ENCODE measurements at places on chromosomes 6 and 20. TPM values are rescaled to one million over a fixed set of nuclear protein-coding genes. Genes with fewer than 3 reads are reported as not detected.

GRCh38 chr6:22921828-22922227, 352.5 kb downstream of the HDGFL1 start:
- H3K4me1 ChIP-seq, result no peaks in the 10 kb centered on the region
- H3K27ac ChIP-seq, result no peak overlapping the region
- no peak overlapping the region for H3K4me3 ChIP-seq
- DNase-seq, result no peak
- no peaks in the 10 kb centered on the region for H3K36me3 ChIP-seq

DNA sequence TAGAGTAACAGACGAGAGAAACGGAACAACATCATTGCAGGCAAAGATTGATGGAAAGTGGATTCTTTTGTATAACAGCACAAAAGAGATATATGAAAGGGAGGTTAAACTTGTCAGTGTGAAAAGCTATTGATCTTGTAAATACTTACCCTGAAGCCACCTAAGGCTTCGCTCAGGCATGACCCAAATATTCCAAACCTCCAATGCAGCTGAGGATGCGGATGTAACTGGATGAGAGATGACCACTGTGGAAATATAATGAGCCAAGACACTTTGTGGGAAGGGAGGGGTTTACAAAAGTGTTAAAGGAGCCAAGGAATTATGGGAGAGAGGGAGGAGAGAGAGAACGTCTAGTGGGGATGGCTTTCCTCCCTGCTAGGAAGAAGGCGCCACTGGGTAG, 112.0 kb downstream of the DOK5 start:
- no peak for DNase-seq
- no peak overlapping the region for H3K4me3 ChIP-seq
- H3K27me3 ChIP-seq, result no peaks in the 10 kb centered on the region
- H3K27ac ChIP-seq, result no peak overlapping the region
- H3K4me1 ChIP-seq, result no peaks in the 10 kb centered on the region

GRCh38 chr20:63769891-63770474, 30.4 kb downstream of the SLC2A4RG start:
- no peaks in the 10 kb centered on the region for H3K4me1 ChIP-seq
- peaks cover 25% of the 10 kb centered on the region for H3K36me3 ChIP-seq
- no peak overlapping the region for H3K4me3 ChIP-seq

DNA sequence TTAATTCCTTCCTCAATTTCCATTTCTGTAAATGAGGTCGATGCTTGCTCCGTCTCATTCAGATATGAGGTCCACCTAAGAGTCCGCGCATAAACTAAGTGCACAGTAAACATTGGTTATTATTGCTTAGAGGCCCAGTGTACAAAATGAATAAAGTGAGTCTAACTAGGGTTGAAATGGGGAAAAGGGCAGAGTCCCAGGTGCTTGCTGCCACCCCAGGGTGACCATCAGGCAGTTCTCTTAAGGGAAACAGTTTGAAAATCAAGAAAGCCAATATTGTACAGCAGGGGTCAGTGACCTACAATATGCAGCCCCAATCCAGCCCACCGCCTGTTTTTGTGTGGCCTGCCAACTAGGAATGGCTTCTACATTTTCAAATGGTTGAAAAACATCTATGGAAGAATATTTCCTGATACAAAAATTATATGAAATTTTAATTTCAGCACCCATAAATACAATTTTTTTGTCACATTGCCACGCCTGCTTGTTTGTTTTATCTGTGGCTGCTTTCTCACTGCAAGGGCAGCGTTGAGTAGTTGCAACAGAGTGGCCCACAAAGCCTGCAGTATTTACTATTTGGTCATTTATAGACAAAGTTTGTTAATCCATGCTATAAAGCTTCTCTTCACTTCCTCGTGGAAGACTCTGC, 43.3 kb downstream of the SLC13A3 start:
- H3K36me3 ChIP-seq, result no peaks in the 10 kb centered on the region
- H3K27me3 ChIP-seq, result no peaks in the 10 kb centered on the region
- no peaks in the 10 kb centered on the region for H3K4me1 ChIP-seq
- no peak overlapping the region for H3K27ac ChIP-seq
- no peak for DNase-seq

GRCh38 chr6:38713812-38714211, 1.3 kb upstream of the DNAH8 start:
- H3K27me3 ChIP-seq, result no peaks in the 10 kb centered on the region
- H3K36me3 ChIP-seq, result no peaks in the 10 kb centered on the region
- H3K4me3 ChIP-seq, result no peak overlapping the region
- H3K4me1 ChIP-seq, result no peaks in the 10 kb centered on the region

- H3K27ac ChIP-seq, result no peak overlapping the region
- H3K36me3 ChIP-seq, result no peaks in the 10 kb centered on the region
- H3K4me1 ChIP-seq, result no peaks in the 10 kb centered on the region
- no peaks in the 10 kb centered on the region for H3K27me3 ChIP-seq
Measured at GRCh38 chr6:118641042-118641441, 10.3 kb downstream of the CEP85L start.

GRCh38 chr6:392441-393390, 1.2 kb downstream of the IRF4 start:
- H3K4me3 ChIP-seq, result no peak overlapping the region
- no peaks in the 10 kb centered on the region for H3K36me3 ChIP-seq
- H3K27me3 ChIP-seq, result peaks cover 18% of the 10 kb centered on the region
- DNase-seq, result no peak
- peaks cover 31% of the 10 kb centered on the region for H3K4me1 ChIP-seq
- no peak overlapping the region for H3K27ac ChIP-seq

Gene FOXS1
- not detected for total RNA-seq
